ENCODE measurements at places on chromosomes 4 and X.

GRCh38 chr4:10688022-10688421 lies 3.5 kb upstream of the CLNK start:
- no peak for DNase-seq

- DNase-seq: no peak
Measured at GRCh38 chr4:177737387-177737940, 295.2 kb upstream of the AGA start.

- DNase-seq: no peak
Measured at GRCh38 chr4:138749303-138749702, 266.3 kb upstream of the NOCT start.

DNA sequence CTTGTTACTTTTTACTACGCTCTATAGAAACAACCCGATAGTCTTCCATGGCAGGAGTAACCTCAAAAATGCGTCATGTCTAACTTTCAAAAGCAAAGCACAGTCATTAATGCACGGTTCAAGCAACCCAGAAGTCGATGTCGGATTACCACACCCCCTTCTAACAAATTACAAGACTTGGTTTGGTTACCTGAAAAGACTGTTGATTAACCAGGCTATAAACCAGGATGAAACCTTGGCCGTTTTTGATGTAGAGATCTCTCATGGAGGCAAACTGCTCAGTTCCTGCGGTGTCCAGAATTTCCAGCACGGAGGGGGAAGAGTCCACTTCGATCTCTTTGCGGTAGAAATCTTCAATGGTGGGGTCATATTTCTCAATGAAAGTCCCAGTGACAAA lies 2.4 kb downstream of the RAP2C start:
- DNase-seq: no peak

DNA sequence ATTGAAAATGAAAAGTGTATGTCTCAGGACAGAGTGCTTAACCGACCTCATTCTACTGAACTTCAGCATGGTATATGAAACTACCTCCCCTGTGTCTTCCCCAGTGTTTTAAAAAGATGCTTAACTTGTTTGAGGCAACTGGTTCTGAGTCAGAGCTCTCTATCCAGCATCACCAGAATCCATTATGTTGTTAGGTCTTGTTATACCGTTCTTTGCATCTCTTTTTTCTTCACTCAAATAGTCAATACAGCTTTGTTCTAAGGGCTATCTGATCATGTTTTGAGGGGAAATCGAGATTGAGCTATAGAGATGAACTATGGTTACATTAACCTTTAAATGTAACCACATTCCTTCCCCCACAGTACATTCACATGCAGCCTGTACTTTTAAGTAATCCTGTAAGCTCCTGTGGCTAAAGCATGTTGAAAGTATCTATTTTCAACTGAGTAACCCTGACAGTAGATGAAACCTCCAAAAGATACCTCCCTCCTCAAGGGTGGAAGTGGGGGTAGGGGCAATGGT lies 514.4 kb downstream of the RPA4 start:
- no peak for DNase-seq

GRCh38 chrX:116031331-116031730 lies 139.2 kb upstream of the AGTR2 start:
- DNase-seq: no peak

- DNase-seq: no peak
Measured at GRCh38 chr4:42617030-42617429, 39.9 kb downstream of the ATP8A1 start.

DNA sequence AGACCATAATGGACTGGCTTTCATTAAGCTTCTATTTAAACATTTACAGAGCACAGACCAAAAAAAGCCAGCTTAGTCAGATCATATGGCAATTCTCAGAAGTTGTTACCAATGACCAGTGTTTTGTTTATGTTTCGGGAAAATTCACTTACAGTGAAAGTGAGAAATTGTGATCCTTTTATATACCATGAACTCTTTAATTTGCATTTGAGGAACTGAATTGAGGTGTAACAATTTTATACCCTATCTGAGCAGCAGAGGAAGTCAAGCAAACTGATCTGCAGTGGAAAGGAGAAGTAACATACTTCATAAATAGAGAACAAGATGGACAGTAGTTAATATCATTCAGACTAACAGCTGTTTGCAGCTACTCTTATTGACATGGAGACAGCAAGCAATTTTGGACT lies 97.1 kb downstream of the TMA16 start:
- DNase-seq: no peak

DNA sequence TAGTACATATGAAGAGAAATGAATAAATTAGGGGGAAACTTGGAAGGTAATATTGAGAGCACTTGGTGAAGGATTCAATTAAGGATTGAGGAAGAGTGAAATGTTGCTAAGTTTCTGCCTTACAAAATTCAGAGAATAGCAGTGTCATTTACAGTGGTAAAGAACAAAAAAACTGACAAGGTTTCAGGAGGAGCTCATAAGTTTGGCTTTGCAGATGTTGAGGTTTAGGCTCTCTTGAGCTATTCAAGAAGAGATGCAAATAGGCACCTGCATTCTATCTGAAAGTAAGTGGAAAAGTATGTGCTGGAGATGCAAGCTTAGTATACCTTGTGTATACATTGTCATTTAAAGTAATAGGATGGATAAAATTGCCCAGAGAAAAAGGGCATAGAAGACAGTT lies 22.3 kb upstream of the EMCN start:
- no peak for DNase-seq

DNA sequence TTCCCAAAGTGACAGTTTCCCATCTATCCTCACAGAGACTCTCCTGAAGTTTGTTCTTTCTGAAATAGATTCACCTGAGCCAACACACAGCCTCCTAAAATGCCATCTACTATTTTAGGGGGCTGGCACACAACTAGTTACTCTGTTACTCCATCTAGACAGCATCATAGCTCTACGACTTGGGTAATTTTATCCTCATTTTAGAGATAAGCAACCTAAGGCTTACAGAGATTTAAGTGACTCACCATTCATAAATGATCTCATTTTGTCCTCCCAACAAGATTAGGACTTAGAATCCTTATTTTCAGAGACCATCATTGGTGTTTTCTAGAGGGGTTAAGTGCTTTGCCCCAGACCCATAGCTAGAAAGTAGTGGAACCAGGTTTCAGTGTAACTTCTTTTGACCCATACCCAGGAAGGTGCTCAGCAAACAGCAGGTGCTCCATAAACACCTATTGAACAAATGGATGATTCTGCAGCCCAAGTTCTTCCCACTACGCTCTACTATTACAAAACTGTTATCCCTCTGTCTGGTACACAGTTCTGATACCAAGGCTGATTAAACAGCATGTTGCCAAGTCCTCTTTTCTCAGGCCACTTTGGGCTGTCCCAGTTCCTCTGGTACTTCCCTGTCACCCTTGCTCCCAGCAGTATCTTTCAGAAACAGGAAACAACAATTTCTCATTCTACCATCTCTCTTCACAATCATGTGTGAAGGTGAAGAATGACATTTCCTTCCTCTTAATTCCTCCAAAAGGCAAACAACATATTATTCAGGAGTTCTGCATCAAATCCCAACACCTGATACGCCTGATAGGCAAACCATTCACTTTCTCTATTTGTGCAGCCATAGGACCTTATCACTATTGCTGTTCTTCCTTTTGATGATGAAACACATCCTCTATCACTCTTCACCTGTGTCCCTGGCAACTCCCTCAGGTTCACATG lies 304.7 kb upstream of the TAPT1 start:
- DNase-seq: no peak

Data from neural crest cell (in vitro differentiated cells).